ENCODE measurements at places on chromosomes 5 and 9.

- DNase-seq = no peak
Observed at GRCh38 chr5:148499452-148499851, 115.7 kb downstream of the FBXO38 start.

DNA sequence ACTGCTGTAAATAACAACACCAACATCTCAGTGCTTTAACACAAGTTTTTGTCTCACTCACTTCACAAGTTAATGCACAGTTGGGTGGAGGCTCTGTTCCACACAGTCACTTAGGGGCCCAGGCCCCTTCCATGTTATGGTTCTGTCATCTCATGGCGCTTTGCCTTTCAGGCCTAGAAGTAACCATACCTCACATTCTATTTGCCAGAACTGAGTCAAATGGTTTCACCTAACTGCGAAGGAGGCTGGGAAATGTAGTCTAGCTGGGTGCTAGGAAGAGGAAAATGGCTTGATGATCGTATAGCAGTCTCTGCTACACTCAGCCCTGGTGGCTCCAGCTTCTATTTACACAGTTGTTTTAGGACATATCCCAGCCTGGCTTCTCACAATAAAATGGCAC lies 23.1 kb upstream of the MVB12B start:
- DNase-seq = no peak

GRCh38 chr9:95484225-95484624 lies 32.5 kb downstream of the PTCH1 start:
- no peak for DNase-seq

- no peak for DNase-seq
Observed at GRCh38 chr5:115568668-115569067, 24.1 kb upstream of the FEM1C start.

DNA sequence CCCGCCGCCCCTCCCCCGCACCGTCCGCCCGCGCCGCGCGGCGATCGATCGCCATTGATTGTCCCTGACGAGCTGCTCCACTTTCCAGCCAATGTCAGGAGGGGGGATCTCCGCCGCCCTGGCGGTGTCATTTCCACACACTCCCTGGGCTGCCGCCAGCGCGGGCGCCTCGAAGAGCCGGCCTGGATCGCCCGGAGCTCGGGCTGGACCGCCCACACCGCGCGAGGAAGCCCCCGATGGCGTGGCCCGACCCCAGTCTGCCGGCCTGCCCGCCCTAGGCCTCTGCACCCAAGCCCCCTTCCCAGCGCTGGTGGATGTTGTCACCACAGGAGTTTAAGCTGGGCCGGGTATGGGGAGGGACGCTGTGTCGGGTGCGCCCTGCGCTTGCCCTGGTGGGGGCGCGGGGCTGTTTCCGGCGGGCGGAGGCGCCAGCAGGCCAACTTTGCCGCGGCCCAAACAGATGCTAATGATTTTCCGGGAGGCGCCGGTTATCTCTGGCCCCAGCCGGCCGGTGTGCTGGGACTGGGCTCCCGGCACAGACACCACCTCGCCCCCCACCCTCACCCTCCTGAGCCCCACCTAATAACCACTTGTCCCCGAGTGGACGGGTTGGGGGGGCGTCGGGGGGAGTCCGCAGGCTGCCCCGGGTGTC lies 10.6 kb upstream of the CXXC5 start:
- peak; percentile 42 for DNase-seq

DNA sequence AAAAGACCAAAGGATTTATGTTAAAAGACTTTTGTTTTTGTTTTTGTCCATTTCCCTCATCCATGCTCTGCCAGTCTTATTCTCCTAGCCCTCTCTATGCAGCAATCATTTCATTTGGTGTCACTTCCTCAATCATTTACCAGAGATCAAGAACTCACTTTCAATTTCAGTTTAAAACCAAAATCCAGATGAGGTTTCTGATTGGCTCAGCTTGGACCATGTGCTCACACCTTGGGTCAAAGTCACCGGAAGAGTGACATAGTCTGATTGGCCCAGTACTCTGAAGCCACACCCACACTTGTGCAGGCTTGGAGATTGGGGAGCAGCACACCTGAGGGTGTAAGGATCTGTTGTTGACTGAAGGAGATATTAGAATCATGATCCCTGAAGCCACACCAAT lies 79.6 kb downstream of the TLR4 start:
- DNase-seq = no peak
